ENCODE measurements at places on chromosomes 1 and 21. TPM values are rescaled to one million over a fixed set of nuclear protein-coding genes. Genes with fewer than 3 reads are reported as not detected.

GRCh38 chr1:225480825-225481434 lies 53.1 kb upstream of the LBR start:
- peak; percentile 61 for DNase-seq

DNA sequence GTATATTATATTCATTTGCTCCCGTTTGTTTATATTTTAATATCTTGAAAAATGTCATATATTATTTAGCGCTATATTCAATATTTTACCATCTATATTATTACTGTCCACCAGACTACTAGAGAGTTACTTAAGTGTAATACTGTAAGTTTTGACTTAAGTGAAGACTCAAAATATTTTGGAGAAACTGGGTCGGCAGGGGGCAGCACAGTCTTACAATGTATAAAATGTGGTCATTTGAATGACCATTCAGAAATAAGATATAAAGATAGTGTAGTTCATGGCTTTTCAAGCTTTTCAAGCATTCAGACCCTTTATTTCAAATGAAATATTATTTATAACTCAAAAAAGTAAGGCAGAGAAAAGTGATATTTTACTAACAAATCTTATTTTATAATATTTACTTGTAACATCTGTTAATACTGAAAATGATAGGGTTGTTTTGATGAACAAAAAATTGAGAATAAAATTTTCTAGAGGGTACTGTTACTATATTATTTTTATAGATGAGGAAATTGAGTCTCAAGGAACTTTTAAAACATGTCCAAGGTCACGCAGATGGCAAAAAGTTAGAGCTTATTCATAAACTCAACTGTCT lies 89.0 kb upstream of the SERTAD4 start:
- DNase-seq: peak; percentile 74

DNA sequence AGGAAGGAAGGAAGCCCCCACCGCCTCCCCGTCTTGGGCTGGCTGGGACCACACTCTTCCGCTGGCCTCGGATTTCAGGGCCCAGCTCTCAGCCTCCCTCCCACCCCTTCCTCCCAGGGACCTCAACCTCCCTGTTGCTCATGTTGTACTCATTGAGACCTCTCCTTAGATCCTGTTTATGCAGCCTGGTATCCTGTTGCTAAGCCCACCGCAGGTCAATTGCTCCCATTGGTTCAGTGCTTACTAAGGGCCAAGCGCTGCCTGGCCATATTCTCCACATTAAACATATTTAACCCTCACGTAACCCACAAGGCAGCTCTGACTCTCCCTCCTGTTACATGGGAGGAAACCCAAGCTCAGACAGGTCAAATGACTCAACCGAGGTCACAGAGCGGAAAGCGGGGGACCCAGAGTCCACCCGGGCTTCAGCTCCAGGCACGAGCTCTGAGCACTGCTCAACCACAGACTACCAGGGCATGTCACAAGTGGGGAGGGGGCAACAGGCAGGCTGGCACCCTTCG lies 23.2 kb upstream of the H6PD start:
- no peak for DNase-seq

GRCh38 chr1:74205266-74205665 lies 7.2 kb downstream of the FPGT start:
- no peak for DNase-seq

GRCh38 chr1:245301921-245302320 lies 147.1 kb downstream of the KIF26B start:
- no peak for DNase-seq

DNA sequence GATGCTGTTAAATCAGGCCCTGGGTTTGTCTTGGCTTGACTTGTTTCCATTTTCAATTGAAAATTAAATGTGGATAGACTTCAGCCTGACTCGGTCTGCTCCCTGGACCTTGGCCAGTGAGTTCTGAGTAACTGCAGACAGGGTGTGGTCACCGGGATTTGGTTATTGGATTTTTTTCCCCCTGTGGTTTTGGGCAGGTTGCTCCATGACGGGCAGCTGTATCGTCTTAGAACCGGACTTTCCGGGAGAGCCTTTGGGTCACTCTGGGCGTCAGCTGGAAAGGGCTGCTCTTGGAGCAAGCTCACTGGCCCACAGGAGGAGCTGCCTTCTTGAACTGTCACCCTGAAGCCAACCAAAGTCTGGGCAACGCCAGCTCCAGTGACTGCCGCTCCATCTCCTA lies 75.0 kb downstream of the CLIC6 start:
- DNase-seq: no peak

DNA sequence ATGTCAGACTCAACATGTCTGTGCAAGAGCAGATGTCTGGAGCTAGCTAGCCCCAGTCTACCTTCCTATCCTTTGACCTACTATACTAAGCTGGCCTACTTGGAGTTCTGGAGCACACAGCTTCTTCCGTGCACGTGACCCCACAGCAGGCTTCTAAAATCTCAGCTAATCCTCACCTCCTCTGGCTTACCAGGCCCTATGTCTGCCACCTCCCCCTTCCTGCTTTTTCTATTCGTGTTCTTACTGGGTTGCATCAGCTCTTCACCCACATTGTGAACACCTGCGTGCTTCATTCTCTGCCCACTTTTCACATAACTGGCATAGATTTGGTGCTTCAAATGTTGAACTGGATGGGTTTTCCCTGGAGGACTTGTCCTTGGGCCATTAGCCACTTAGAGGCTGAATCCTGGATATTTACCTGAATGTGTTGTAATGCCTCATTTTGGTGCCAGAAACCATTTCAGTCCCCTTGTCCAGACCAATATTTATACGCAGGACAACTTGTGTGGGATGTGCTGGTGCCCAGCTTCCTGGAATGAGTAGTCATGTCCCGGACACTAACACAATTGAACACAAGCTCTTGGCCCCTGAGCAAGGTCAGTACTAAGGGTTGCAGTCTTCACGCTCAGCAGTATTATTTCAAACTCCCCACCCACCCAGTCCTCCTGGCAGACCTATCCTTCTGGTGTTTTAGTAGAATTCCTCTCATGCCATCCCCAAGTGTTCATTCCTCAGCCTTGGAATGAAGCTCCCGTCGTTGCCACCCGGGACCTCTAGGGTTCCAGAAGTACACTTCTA lies 24.0 kb downstream of the TENT5C start:
- no peak for DNase-seq

GRCh38 chr21:44885615-44886014 lies 12.1 kb upstream of the PTTG1IP start:
- DNase-seq: no peak

DNA sequence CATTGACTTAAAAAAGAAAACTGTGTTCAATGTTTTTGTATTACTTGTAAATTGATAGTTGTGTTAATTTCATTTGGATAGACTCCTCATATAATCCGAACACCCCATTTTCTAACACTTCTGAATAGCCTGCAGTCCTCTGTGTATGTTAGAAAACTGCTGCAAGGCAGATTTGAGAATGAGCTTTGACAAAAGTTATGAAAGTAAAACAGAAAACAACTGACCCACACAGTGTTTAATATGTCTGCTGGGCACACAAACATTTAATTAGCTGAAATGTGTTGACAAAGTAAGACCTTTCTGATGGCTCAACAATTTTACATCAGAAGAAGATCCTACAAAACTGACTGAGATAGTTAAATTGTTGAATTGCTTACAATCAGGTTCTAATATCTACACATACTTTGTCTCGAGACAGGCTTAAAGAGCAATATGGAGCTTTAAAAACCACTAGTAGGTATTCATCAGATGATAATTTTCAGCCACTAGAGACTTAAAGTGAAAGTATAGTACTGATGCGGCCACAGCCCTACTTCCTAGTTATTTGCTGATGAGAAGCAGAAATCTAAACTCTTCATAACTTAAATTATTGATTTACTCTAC lies 40.0 kb upstream of the PRMT6 start:
- DNase-seq: no peak

GRCh38 chr1:119366424-119366823 lies 2.2 kb upstream of the HAO2 start:
- no peak for DNase-seq

- no peak for DNase-seq
Observed at GRCh38 chr1:25566176-25566729, 22.8 kb downstream of the LDLRAP1 start.

GRCh38 chr1:183069562-183070216 lies 46.5 kb downstream of the LAMC1 start:
- DNase-seq: no peak

GRCh38 chr1:159089184-159089791 lies 12.7 kb upstream of the AIM2 start:
- peak; percentile 15 for DNase-seq

DNA sequence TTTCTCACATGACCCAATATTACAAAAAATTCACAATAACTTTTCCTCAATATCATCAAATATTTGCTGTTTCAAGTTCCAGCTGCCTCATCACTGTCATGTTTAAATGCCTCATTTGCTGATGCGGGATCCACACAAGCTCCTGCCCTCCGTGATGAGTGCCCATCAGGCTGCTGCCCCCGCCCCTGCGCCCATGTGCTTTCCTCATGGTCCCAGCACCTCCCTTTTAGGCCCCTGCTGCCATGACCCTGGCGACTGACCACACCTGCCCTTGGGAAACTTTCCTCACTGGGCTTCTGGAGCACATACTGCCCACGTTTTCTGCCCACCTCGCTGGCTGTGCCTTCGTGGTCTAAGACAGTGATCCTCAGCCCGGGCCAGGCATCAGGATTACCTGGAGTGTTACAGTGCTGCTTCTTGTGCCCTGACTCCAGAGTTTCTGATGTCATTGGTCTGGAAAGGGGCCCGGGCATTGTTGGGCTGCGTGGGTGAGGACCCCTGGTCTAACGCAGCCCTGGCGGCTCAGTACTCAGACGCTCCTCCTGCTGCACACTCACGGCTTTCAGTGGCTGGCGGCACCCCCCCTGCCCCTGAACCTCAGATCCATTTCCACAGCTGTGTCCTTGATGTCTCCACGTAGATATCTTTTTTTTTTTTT lies 20.5 kb downstream of the PLEKHM2 start:
- no peak for DNase-seq

DNA sequence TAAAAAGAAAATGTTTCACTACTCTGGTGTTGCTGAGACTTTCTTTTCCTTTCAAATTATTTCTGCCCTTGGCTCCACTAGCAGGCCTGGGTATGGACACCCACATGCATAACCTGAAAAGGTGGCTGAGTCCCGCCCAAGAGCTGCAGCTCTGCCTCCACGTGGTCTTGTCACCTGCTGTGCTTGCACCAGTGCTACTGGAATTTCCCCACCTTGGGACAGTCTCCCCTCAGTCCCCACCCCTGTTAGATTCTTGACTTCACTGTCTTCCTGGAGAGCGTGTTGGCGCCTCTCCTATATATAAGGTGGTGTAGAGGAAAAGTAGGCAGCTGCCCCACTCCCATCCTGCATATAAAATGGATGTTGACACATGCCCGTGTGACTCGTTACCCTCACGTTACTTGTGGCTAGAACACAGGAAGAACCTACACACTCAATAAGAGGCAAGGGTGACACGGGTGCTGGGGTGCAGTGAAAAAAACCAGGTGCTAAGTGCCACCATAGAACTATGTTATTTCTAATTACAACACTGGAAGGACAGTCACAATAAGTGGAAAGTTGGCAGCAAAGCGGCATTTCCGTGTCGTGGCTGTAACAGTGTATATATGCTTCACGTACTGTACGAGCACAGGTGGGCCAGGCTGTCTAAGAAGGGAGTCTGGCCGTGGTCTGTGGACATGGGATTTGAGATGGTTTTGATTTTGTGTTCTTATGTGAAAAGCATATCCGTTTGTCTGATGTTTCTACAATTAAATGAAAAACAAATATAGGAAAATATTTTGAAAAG lies 61.0 kb downstream of the POFUT2 start:
- DNase-seq: no peak

GRCh38 chr1:184424157-184424556 lies 37.3 kb downstream of the C1orf21 start:
- DNase-seq: no peak

GRCh38 chr1:224438989-224439388 lies 4.4 kb upstream of the WDR26 start:
- no peak for DNase-seq

- DNase-seq: no peak
Observed at GRCh38 chr1:181159451-181160140, 71.1 kb downstream of the IER5 start.

GRCh38 chr1:69585666-69586065 lies 17.9 kb downstream of the LRRC7 start:
- no peak for DNase-seq

GRCh38 chr1:24503870-24504523 lies 1.4 kb downstream of the RCAN3 start:
- DNase-seq: no peak

GRCh38 chr1:20932437-20932977 lies 145.4 kb upstream of the HP1BP3 start:
- no peak for DNase-seq

The OR2M3 gene
- not detected for total RNA-seq

The ZNF669 gene
- total RNA-seq: 15.3 TPM

The CREG1 gene
- 419 TPM for total RNA-seq

The ARHGEF16 gene
- total RNA-seq: 6.7 TPM

The LRRC38 gene
- not detected for total RNA-seq

The KCNJ10 gene
- not detected for total RNA-seq
